ENCODE measurements at places on chromosomes 12 and 14.

- H3K27me3 ChIP-seq: no peaks in the 10 kb centered on the region
- no peak for DNase-seq
- no peaks in the 10 kb centered on the region for H3K4me1 ChIP-seq
- no peak overlapping the region for H3K4me3 ChIP-seq
- no peaks in the 10 kb centered on the region for H3K36me3 ChIP-seq
Observed at GRCh38 chr12:8508910-8509841, 4.1 kb upstream of the CLEC4D start.

DNA sequence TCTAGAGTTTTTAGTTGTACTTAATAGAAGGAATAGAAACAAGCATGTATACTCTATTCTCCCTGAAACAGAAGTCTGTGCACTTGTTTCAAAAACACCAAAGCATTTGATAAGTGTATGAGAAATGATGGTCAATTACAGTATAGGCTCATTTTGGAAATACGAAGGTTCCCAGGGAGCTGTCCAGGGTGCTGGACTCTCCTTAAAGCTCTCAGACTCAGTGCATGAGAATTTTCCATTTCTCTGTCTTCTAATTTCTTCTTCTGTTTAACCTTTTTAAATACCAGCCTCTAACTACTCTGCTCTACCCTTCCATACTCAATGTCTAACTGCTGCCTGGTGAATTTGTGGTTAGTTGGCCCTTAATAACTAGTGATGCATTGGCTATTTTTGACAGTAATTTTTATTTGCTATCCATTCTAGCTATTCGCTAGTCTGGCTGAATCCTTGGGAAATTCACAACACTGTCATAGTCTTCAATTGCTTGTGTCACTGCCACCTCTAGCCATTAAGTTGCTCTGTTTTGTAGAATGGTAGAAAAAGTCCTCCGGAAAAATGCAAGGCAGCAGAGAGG is 229.2 kb downstream of the NRXN3 start:
- H3K27ac ChIP-seq: no peak overlapping the region
- no peak overlapping the region for H3K4me3 ChIP-seq
- no peaks in the 10 kb centered on the region for H3K27me3 ChIP-seq
- DNase-seq: no peak
- no peaks in the 10 kb centered on the region for H3K36me3 ChIP-seq

GRCh38 chr14:57266065-57266464 is 2.6 kb downstream of the EXOC5 start:
- H3K36me3 ChIP-seq: no peaks in the 10 kb centered on the region
- H3K27me3 ChIP-seq: no peaks in the 10 kb centered on the region
- H3K4me3 ChIP-seq: no peak overlapping the region
- H3K4me1 ChIP-seq: peaks cover 32% of the 10 kb centered on the region
- H3K27ac ChIP-seq: peak overlapping the region; percentile 56

DNA sequence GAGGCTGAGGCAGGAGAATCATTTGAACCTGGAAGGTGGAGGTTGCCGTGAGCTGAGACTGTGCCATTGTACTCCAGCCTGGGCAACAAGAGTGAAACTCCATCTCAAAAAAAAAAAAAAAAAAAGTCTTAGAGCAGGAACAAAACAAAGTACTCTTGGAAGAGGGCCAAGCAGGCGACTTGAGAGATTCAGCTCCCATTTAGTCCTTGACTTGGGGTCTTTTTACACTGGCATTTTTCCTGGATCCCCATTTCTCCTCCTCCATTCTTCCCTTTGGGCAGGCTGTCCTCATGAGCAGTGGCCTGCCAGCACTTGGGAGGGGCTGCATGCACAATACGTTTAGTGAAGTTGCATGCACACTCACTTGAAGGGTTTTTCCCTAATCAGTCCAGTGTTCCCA is 72.9 kb downstream of the C14orf132 start:
- H3K4me3 ChIP-seq: no peak overlapping the region
- no peaks in the 10 kb centered on the region for H3K4me1 ChIP-seq
- no peaks in the 10 kb centered on the region for H3K27me3 ChIP-seq
- H3K27ac ChIP-seq: no peak overlapping the region

DNA sequence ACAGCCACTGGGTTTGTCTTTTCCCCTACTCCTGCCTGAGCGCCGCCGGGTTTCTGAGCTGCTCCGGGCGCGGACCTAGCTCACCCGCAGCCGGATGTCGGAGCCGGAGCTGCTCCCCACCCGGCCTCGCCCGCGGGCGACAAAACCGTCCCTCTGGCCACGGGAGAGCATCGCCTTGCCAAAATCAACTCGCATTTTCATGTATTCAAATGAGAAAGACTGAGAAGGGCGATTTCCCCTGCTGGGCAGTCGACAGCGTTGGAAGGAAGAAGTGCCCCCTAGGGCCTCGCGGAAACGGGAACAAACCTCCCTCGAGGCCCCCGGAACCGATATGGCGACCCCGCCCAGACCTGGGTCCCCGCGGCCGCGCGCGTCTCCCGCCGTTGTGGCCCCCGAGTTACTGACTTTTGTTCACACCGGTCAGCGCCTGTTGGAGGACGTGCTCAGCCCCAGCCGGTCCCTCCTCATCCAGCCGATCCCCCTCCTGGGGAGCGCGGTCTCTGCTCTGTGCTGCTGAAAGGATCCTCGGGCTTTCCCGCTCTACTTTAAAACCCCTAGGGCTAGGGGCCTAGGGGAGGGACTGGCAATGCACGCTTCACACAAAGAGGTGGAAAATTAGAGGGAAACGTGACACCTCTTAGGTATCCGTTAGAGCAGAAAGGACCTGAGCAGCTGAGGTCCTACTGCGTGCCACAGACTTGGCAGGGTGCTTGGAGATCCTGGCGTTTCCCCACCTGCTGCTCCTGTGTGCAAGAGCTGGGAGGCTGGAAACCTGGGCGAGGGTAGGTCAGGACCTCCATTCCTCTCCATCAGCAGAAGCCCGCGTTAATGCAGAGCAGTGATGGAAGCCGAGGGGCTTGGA is 4.3 kb downstream of the TTC6 start:
- H3K27me3 ChIP-seq: peaks cover 96% of the 10 kb centered on the region
- H3K4me3 ChIP-seq: no peak overlapping the region
- peaks cover 33% of the 10 kb centered on the region for H3K4me1 ChIP-seq
- DNase-seq: no peak

All from heart left ventricle (tissue), 16 donors.